ENCODE measurements at places on chromosomes 2 and 18.

DNA sequence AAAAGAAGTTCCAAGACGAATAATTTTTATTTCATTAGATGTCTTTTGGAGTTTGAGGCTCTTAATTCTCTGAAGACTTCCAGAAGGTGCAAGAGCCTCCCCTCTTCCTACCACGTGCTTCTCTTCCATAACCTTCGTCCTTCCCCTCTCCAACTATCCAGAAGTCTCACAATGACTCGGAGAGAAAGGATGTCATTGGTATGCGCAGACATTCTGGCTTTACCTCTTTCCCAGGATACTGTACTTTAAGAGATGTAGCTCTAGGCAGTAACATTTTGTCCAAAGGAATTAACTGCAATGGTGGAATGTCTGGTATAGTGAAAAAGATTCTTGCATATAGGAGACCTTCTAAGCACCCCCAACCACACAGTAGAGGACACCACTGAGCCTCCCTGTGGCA is 249.0 kb upstream of the OSR1 start:
- DNase-seq = no peak

- no peak for DNase-seq
Measured at GRCh38 chr18:65288908-65289307, 461.9 kb upstream of the CDH7 start.

GRCh38 chr2:1595274-1595673 is 149.0 kb downstream of the PXDN start:
- DNase-seq = no peak

- no peak for DNase-seq
Measured at GRCh38 chr18:12031846-12032245, 50.5 kb downstream of the IMPA2 start.

DNA sequence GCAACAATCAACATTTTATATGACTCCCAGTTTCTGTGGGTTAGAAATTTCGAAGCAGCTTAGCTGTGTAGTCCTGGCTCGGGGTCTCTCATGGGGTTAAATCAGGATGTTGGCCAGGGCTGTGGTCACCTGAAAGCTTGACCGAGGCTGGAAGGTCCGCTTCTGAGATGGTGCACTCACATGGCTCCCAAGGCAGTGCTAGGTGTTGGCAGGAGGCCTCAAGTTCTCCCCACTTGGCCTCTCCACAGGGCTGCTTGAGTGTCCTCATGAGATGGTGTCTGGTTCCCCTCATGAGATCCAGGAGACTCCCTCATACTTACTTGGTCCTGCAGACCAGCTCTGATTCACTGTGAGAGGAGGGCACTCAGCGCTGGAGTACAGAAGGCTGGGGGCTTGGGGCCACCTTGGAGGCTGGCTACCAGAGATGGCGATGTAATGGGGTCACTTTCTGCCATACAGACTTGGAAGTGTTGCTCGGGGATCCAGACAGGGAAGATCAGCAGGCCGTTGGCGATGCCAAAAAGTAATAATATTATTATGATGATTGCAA is 98.8 kb downstream of the INHBB start:
- no peak for DNase-seq

- no peak for DNase-seq
Measured at GRCh38 chr2:188601927-188602326, 310.3 kb downstream of the GULP1 start.

- DNase-seq = no peak
Measured at GRCh38 chr2:128416109-128416785, 97.6 kb upstream of the HS6ST1 start.

GRCh38 chr2:85920810-85921545 is 32.2 kb upstream of the ST3GAL5 start:
- no peak for DNase-seq

- DNase-seq = no peak
Measured at GRCh38 chr2:134411279-134411827, 157.5 kb downstream of the MGAT5 start.

All from HL-60 (cell line).